IgD-negative memory B cell (primary cell): ENCODE measurements at places on chromosomes 16 and 17. TPM values are rescaled to one million over a fixed set of nuclear protein-coding genes. Genes with fewer than 3 reads are reported as not detected.

Gene DPEP1
- polyA plus RNA-seq, result not detected

Gene PLA2G10
- polyA plus RNA-seq, result 0.24 TPM

Gene KRT20
- not detected for polyA plus RNA-seq

Gene KARS1
- polyA plus RNA-seq, result 184 TPM

Gene EZH1
- 37.4 TPM for polyA plus RNA-seq

Gene PARD6A
- polyA plus RNA-seq, result 18.5 TPM

Gene ZNF469
- 0.26 TPM for polyA plus RNA-seq

Gene KRT35
- polyA plus RNA-seq, result not detected

Gene HCRT
- not detected for polyA plus RNA-seq

Gene SCGB1C2
- not detected for polyA plus RNA-seq
